ENCODE measurements at places on chromosomes 12 and 14.

DNA sequence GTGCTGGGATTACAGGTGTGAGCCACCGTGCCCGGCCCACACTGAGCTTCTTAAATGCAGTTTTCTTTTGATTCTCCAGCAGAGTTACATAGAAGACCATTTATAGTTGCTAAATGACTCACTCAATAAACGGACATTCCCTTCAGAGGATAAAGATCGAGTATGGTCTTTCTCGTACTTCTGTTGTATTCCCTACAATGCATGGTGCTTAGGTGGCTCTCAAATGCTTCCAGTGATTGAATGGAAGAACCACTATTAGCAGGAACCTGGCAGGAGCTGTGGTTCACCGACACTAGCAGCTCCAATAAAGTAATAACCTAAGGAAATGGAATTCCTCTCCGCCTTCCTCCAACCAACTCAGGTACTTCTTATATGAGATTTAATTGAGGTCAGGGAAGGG is 3.9 kb upstream of the GPRC5A start:
- DNase-seq, result no peak

DNA sequence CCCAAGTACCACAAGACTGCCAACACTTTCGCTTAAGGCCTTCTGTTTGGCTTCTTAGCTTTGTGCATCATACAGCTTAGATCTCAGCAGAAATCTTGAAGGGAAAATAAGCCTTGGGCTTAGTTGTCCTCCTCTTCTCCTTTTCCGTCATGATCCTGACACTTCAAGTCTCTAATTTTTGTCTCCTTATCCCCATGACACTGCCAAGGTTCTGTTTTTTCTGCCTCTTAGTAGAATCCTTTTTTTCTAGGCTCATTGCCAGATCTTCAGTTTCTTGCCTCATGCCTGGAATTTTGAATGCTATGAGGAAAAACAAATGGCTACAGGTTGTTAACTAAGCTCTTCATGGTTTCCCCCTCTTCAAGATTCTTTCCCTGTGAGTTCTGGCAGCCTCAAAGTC is 450.4 kb downstream of the LRFN5 start:
- no peak for DNase-seq

DNA sequence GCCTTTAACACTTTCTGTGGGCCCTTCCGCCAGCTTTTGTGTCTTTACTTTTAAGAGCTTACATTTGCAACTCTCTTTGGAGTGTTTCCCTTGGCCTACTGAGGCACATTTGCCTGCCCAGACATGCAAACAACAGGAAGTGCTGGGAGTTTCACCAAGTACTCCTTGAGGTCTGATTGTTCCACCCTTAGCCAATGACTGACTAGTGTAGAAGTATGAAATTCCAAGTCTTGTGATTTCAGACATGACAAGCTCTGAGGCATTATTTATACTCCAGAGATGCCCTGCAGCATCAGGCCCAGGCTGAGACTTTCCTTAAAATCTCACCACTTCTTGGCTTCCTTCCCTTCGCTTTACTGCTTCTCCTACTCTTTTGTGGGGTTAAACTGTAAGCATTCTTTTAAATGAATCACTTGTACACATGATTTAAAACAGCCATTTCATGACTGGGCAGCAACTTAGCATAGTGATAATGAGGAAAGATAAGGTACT is 174.1 kb downstream of the SLC6A15 start:
- no peak for DNase-seq

GRCh38 chr14:79516009-79516408 is 695.3 kb downstream of the DIO2 start:
- no peak for DNase-seq

GRCh38 chr14:101956179-101956885 is 8.0 kb upstream of the DYNC1H1 start:
- DNase-seq, result no peak

DNA sequence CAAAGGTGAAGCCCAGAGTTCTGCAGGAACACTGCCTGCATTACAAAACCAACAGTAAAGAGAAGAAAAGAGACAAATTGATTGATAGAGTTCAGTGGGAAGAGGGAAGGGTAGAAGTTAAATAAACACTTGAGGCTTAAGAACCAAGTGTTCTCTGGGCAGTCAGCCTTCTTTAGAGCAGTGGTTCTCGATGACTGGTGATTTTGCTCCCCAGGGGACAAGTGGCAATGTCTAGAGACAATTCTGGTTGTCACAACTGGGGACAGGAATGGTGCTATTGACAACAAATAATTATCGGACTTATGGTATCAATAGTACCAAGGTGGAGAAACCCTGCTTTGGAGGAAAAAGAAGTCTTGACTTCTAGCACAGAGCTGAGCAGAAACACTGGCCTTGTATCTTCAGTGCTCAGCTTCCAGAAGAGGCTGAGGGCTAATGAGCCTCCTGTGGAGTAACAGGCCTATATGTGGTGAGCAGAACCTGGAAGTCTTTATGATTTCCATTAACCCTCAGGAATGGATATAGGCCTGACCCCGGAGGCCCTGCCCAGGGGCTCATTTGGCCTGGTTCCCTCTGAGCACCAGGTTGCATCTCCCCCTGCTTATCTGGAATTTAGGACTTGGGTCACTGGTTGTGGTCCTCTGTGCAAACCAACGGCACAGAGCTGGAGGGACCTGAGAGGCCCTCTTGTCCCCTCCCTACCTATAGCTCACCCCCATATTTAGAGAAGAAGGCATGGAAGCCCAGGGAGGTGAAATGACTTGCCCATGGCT is 204.6 kb upstream of the PWP1 start:
- no peak for DNase-seq

Data from activated CD4-positive, alpha-beta T cell treated with anti-CD3 and anti-CD28 coated beads, Interleukin-2, amount 50 U/mL, for 48 hours (primary cell).